ENCODE measurements at places on chromosomes 1 and 21. TPM values are rescaled to one million over a fixed set of nuclear protein-coding genes. Genes with fewer than 3 reads are reported as not detected.
A peak's percentile ranks its signal among the peaks of the same experiment; 100 is the strongest.

DNA sequence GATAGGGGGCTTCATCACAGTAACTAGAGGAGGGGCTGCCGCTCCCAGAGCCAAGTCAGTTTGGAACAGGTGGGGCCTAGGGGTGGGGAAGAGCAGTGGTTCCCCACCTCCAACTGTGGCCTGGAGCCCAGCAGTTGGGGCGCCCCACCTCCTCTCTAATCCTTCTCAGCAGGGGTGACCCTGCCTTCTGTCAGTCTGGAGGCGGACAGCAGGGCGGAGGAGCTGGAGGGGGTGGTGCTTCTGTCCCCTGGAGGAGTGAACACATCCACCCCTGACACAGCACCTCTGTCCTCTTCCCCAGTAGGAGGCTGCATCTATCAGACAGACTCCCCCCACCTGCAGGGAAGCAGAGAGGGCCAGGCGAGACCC lies 73.8 kb downstream of the MRPL37 start:
- DNase-seq, result no peak

GRCh38 chr1:55071477-55071876 lies 32.1 kb downstream of the PCSK9 start:
- DNase-seq, result peak; percentile 30

GRCh38 chr1:218752126-218752525 lies 407.0 kb downstream of the TGFB2 start:
- no peak for DNase-seq

DNA sequence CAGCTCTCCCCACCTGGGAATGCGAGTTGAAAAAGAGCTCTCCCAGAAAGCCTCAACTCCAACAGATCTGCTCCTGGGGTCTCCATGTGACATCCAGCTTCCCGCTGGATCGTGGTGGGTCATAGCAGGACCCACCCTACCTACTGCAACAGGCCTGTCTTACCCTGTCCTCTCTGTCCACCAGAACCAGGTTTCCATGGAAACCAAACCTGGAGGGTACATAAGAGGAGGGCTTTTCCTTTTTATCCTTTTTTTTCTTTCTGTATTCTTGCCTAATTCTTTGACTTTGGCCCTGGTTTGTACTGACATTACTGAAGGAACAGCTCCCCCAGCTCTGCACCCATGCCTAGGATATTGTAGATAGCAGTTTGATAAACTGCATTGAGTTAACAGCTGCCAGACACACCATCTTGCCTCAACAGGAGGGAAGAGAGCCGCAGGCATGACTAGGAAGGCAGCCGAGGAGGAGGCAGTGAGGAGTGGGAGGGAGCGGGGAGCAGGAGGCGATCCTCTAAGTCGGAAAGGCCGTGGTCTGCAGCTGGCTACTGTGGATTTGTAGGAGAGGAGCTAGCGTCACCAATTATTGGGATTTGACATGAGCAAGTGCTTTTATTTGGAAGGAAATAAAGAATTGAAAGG lies 9.7 kb upstream of the FMOD start:
- no peak for DNase-seq

DNA sequence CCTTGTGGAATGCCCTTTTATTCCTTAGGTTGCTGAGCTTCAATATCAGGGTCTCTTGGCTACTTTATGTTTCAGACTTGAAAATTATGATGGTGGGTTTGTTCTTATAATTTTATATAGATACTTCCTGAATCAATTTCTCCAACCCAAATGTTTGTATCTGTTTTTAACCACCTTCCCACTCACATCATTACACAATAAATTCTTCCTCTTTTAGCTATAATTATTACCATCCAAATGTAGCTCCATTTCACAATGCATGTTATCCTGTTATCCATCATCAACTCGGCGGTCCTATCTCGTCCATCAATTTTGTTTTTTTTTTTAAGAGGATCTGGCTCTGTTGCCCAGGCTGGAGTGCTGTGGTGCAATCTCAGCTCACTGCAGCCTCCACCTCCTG lies 357.6 kb upstream of the ZP4 start:
- DNase-seq, result no peak

- no peak for DNase-seq
Measured at GRCh38 chr1:66214901-66215300, 319.1 kb upstream of the SGIP1 start.

GRCh38 chr1:7783178-7783711 lies 846 bp upstream of the PER3 start:
- peak; percentile 63 for DNase-seq

GRCh38 chr1:91066538-91066937 lies 44.7 kb upstream of the ZNF644 start:
- DNase-seq, result no peak

DNA sequence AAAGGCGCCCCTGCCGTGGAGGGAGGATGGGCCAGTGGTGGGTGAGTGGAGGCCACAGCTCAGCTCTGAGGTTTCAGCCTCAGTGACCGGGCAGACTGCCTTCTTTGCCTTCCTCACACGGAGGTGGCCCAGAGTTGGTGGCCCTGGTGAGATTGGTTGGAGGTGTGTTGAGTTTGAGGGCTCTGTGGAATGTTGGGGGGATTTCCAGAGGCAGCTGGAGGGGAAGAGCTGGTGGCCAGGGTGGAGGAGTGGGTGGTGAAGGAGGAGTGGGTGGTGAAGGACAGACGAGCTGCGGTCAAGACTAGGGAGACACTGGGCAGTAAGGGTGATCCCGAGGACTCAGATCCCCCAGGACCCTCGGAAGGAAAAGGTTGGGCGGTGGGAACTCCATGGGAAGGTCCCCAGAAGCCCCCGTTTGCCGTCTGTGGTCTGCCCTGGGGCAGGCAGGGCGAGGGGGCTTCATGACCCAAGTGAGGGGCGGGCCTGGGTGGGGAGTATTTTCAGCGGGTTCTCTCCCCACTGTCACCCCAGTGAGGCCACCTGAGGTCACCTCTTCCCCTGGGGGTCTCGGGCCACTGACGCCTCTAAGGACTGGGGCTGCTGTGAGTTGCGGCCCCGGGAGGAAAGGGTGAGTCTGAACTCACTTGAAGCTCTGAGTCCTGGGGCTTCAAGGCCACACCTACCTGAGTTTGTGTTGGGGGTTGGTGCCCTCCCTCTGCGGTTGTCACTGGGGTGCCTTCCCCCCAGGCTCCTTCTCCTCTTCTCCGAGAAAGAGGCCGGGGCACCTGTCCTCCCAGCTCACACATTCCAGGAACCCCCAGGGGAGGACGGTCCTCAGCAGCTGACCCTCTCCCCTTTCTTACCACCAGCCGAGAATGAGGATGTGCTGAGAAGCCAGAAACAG lies 22.7 kb upstream of the PIK3CD start:
- DNase-seq, result peak; percentile 78

- no peak for DNase-seq
Measured at GRCh38 chr1:51520700-51521248, 1.7 kb upstream of the EPS15 start.

- DNase-seq, result no peak
Measured at GRCh38 chr1:212375986-212376385, 38.7 kb downstream of the PACC1 start.

- DNase-seq, result no peak
Measured at GRCh38 chr1:48049823-48050535, 52.8 kb upstream of the TRABD2B start.

GRCh38 chr1:238409932-238410331 lies 519.2 kb upstream of the ZP4 start:
- no peak for DNase-seq

GRCh38 chr1:229365569-229365968 lies 22.7 kb upstream of the CCSAP start:
- DNase-seq, result no peak

GRCh38 chr21:44494956-44495355 lies 39.6 kb downstream of the LRRC3 start:
- no peak for DNase-seq

DNA sequence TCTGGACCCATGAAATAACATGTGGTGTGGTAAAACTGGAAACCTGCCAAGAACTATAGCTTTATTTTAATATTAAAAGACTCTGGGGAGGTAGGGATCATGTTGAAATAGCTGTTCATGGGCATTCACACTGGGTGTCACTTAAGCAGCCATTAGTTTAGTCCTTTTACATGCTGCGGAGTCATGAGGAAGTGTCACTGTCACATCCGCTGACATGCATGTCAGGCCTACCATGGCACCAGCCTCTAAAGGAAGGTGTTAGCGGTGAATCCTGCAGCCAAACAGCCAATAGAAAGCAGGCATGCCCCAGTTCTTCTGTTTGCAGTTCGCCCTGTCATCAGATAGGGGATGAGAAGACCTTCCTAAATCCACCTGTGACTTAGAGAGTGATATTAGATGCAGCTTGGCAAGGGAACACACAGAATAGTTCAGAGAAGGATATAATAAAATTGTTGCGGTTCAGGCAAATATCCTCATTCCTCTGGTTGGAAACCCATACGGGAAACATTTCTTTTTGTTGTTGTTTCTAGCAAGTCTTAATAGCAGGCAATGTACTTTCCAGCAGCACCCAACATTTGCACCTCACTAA lies 100.4 kb downstream of the CACHD1 start:
- no peak for DNase-seq

AMPD1 gene
- total RNA-seq, result 0.44 TPM

UTS2 gene
- not detected for total RNA-seq

CYP4Z1 gene
- total RNA-seq, result 0.19 TPM

KCNT2 gene
- 2.3 TPM for total RNA-seq

CRP gene
- 0.20 TPM for total RNA-seq

HEYL gene
- 2.4 TPM for total RNA-seq

PSEN2 gene
- 24.1 TPM for total RNA-seq

DPT gene
- total RNA-seq, result 16.9 TPM

All from mucosa of descending colon (tissue), 3 donors.